NCI-H446 treated with DMSO at 0.1 percent for 48 hours (cell line): ENCODE measurements at places on chromosomes 5 and 9.

- no peak for DNase-seq
Measured at GRCh38 chr9:93886911-93887310, 68.2 kb downstream of the BARX1 start.

GRCh38 chr5:135238622-135239452 is 160.2 kb downstream of the MACROH2A1 start:
- no peak for DNase-seq

GRCh38 chr5:154015071-154015693 is 23.5 kb downstream of the FAM114A2 start:
- DNase-seq = no peak

DNA sequence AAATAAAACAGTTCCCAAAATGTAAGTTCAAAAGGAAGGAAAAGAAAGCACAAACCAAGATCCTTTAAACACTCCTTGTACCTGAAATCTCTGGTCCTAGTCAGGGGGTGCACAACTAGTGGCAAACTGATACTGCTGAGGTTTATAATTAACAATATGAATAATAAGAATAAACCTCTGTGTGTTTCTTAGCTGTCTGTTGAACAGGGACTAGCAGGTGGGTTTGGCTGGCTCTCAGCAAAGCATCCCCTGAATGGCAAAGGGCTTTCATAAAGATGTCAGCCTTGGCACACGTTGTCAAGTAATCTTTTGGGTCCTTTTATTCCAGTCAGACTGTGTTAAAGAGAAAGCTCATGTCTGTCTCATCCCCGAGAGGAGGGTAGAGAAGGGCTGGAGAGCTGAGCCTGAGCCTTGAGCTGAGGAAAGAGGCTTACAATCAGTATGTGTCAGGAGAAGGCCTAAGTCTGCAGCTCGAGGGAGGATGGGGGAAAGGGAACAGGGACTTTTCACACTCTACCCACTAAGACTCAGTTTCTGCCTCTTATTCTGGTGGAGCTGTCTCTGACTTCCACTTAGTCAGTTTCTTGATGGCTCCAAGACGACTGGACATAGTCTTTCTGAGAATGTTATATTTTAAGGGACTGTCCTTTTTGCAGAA is 123.0 kb downstream of the GALNT10 start:
- DNase-seq = no peak

- DNase-seq = no peak
Measured at GRCh38 chr9:93234600-93234999, 50.7 kb downstream of the WNK2 start.

- no peak for DNase-seq
Measured at GRCh38 chr9:129380961-129381401, 202.9 kb upstream of the IER5L start.

GRCh38 chr9:124710766-124711165 is 60.3 kb downstream of the NR6A1 start:
- no peak for DNase-seq

GRCh38 chr5:117594166-117594565 is 1019.5 kb upstream of the SEMA6A start:
- DNase-seq = no peak

- no peak for DNase-seq
Measured at GRCh38 chr9:108568093-108568492, 287.7 kb downstream of the ACTL7B start.

GRCh38 chr5:130116462-130116861 is 212.2 kb downstream of the CHSY3 start:
- DNase-seq = no peak

GRCh38 chr5:92328584-92329259 is 945.6 kb upstream of the ARRDC3 start:
- DNase-seq = no peak

- no peak for DNase-seq
Measured at GRCh38 chr9:33731142-33731541, 64.2 kb upstream of the PRSS3 start.
